ENCODE measurements at places on chromosomes 16 and 17.

- no peak for DNase-seq
Measured at GRCh38 chr16:24580665-24581064, 41.3 kb downstream of the RBBP6 start.

DNA sequence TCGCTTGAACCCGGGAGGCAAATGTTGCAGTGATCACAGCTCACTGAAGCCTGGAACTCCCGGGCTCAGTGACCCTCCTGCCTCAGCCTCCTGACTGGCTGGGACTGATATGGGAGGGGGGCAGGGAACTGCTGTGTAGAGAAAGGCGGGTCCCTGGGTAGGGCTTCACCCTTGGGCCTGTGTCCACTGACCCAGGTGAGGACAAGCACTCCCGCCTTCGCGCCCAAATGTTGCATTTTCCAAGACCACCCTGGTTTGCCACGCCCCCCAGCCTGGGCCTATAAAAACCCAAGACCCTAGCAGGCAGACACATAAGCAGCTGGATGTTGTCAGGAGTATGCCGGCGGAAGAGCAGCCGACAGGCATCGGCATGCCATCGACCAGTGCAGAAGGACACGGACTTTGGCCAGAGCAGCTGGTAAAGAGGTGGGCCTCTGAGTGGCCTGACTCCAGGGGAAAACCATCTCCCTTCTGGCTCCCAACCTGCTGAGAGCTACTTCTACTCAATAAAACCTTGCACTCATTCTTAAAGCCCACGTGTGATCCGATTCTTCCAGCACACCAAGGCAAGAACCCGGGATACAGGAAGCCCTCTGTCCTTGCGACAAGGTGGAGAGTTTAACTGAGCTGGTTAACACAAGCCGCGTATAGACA, 19.1 kb downstream of the SMYD4 start:
- no peak for DNase-seq

GRCh38 chr16:17346621-17347569, 123.9 kb downstream of the XYLT1 start:
- DNase-seq = no peak

DNA sequence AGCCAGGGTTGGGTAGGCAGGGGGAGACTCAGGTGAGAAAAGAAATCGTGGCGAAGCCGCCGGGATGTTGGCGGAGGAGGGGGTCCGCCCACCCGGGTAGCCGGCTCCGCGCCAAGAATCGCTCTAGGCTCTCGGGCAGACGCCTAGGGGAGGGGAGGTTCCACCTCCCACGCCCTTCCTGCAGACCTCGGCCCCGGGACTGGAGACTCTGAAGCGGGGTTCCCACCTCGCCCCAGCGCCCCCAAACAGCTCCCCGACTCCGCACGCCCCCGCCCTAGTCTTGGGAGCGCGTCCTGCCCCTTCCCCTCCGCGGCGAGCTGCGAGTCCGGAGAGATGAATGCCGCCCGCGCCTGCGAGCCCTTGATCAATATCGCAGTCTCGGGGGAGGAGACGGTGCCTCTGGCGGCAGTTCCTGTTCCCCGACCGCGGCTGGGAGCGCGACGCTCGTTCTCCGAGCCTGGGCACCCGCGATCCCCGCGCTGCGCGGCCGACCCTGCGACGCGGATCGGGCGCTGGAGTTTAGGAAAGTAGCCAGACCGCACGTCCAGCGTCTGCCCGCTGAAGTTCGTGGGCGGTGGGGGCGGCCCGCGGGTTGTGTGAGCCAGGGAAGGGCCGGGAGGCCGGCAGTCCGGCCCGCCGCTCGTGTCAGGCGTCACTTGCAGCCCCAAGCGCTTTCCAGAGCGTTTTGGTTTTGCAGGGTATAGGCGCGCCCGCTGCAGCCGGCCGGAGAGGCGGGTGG, 790 bp downstream of the CRHR1 start:
- DNase-seq = no peak

- no peak for DNase-seq
Measured at GRCh38 chr17:41339571-41340172, 11.0 kb downstream of the KRT33A start.

GRCh38 chr17:27078296-27078695, 215.6 kb upstream of the WSB1 start:
- no peak for DNase-seq

- no peak for DNase-seq
Measured at GRCh38 chr16:22890976-22891375, 77.0 kb downstream of the HS3ST2 start.

DNA sequence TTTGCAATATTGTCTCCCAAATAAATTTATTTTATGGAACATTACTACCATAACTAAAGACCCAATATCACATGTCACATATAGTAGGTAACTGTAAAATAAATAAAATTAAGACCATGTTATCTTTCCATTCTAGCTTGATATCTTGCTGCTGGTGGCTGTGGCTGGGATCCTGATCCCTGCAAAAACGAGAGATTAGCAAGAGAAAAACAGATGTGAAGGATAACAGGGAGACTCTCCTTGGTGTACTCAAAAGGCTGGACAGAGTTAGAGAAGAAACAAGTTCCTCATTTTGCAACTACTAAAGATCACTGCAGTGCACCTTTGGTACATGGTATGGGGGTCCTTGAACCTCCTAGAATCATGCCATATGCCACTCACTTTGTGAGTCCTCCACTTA, 49.7 kb downstream of the ARHGAP27 start:
- no peak for DNase-seq

- DNase-seq = no peak
Measured at GRCh38 chr16:57477531-57478202, 8.6 kb downstream of the DOK4 start.

DNA sequence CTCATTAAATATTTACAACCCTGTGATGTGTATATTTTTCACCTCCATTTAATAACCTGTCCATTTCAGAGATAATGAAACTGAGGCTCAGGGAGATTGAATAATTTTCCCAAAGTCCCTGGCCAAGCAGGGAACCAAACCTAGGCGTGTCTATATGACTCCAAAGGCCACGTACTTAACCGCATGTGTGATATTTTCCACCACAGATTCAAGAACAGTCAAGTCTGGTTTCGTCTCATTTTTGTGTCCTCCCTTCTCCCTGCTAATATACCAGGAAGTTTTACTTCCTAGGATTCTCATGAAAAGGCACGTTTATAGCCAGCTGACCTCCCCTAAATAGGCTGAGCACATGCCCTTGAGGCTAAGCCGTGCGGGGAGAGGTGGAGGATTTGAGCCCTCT, 15.3 kb downstream of the WFIKKN2 start:
- no peak for DNase-seq

GRCh38 chr17:45144199-45145034, 3.9 kb upstream of the HEXIM1 start:
- no peak for DNase-seq

- DNase-seq = no peak
Measured at GRCh38 chr17:59634632-59635541, 15.2 kb downstream of the CLTC start.

GRCh38 chr16:57813466-57813865, 11.2 kb upstream of the KIFC3 start:
- DNase-seq = no peak

- DNase-seq = no peak
Measured at GRCh38 chr17:8154608-8155155, 2.5 kb upstream of the PER1 start.

GRCh38 chr17:66691644-66692420, 143.1 kb upstream of the CACNG5 start:
- DNase-seq = no peak

DNA sequence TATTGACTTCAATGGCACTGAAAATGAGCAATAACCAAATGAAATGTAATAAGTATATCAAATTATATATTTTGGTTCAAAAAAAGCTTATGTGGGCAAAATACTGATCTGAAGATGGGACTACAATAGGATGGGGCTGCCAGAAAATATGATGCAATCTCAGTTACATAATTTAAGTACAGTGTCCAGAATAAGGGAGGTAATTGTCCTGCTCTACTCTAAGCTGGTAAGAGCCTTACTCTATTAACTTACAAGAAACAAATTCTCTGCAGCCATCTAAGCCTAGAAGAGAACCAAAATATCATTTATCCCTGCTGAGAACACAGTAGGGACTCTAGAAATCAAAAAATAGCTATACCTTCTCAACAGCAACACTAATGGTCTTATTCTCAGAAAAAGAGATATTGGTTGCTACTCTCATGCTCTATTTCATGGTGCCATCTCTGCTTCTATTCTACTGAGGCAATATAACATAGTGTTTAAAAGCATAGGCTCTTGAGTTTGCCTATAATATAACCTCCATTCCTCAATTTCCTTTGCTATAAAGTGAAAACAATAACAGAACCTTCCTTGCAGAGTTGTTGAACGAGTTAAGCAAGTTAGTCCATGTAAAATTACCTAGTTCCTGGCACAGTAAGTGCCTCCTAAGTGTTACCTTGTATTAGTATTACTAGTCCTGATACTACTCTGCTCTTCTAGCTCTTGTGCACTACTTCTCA, 19.9 kb downstream of the NQO1 start:
- no peak for DNase-seq

DNA sequence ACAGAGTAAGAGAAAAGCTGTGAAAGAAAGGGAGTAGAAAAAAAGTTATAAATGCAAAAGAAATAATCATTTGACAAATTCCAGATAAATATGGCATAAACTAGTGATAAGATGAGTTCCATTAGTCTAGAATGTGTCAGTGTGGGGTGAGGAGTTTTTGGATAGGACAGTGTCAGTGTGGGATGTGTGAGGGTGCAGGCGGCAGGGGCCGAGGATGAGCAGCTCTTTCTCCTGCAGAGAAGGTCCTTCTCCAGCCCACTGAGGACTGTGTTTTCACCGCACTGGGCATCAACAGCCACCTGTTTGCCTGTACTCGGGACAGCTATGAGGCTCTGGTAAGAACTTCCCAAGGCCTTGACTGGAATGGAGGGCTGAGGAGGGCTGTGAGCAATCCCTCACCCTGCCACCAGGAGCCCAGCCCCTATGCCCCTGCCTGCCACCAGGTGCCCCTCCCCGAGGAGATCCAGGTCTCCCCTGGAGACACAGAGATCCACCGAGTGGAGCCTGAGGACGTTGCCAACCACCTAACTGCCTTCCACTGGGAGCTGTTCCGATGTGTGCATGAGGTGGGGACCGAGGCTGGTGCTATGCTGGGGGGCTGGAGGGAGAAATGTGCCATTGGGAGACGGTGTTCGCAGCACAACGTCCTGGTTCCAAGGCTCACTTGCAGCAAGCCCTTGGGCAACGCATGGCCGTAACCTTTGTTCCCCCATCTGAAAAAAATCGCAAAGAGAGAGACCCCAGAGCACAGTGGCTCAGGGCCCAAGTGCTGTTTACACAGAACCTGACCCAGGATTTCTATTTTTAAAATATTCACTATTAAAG, 13.1 kb downstream of the RAPGEFL1 start:
- peak; percentile 65 for DNase-seq

GRCh38 chr17:20257798-20258197, 209.5 kb downstream of the LGALS9B start:
- DNase-seq = no peak

- DNase-seq = no peak
Measured at GRCh38 chr16:25916037-25916436, 224.3 kb downstream of the HS3ST4 start.

DNA sequence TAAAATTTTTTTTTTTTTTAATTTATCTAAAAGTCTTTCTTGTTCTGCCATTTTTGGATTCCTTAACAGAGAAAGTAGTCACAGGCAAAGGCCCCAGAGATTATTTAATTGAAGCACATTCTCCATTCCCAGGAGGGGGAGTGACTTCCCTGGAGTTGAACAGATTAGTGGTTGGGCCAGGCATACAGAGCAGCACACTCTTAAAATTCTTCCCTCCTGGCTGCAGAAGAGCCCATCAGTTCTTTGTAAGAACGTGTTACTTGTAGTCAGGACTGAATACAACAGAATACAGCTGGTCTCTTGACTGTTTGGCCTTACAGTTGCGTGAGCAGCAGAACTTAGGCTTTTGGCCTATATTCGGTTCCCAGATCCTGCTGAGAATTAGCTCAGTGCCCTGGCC, 1.8 kb downstream of the ALKBH5 start:
- DNase-seq = no peak

DNA sequence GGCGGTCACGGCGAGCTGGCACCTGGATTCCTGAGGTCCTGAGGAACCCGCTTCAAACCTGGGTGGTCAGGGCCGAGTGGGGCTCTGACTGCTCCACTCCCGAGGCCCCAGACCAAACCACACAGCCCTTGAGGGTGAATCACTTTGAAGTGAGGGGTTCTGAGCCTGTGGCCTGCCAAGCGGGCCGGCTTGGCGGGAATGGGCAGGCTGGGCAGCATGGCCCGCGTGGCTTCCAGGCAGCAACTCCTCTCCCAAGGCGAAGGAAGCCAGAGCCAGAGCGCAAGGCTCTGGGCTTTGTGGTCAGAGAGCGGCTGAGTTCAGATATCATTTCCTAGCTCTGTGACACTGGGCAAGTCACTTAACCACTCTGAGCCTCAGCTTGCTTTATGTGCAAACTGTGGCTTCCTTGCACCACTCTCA, 42.7 kb downstream of the CMIP start:
- no peak for DNase-seq

GRCh38 chr17:14539801-14540200, 238.9 kb downstream of the HS3ST3B1 start:
- DNase-seq = no peak

DNA sequence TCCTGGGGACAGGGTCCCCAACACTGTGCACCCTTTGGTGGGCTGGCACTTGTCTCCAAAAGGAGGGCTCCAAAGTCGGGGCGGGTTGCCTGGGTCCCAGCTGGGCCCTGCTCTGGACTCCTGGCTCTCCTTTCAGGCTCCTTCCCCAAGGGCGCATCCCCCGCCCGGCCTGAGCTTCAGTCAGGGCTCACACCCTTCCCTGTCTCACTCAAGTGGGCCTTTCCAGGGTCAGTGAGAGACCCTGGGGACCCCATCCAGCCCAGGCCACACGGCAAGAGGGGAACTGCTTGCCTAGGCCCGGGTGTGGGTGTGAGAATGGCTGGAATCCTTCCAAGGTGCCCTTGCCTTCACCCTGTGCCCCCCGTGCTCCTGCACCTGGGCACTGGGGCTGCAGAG, 41.8 kb upstream of the SLC38A10 start:
- no peak for DNase-seq

GRCh38 chr16:11629071-11630030, 38.9 kb upstream of the SNN start:
- peak; percentile 6 for DNase-seq

- no peak for DNase-seq
Measured at GRCh38 chr17:63189930-63190329, 223.9 kb downstream of the TANC2 start.

DNA sequence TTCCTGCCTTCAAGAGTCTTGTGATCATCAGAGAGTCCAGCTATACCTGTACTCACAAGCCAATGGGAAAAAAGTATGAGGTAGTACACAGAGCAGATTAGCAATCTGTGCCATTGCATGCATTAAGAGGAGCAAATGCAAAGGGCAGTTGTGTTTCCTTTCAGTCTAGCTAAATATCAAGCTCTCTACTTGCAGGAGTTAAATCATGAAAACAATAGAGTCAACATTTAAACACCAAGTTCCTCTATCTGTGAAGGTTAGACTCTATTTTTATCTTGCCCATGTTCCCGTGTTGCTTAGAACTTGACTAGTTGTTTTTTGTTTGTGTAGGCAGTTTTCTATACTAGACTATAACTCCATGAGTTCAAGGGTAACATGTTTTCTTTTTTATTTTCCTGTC, 4.7 kb upstream of the FAM20A start:
- no peak for DNase-seq
